ENCODE measurements at places on chromosomes 7 and 10. TPM values are rescaled to one million over a fixed set of nuclear protein-coding genes. Genes with fewer than 3 reads are reported as not detected.

The CFAP70 gene
- total RNA-seq: 0.27 TPM

The RBM20 gene
- total RNA-seq: 0.27 TPM

The CYP3A4 gene
- not detected for total RNA-seq

The CCDC7 gene
- 5.8 TPM for total RNA-seq

The NOS3 gene
- total RNA-seq: 54.8 TPM

The LIPF gene
- total RNA-seq: not detected

The MAGI2 gene
- 3.4 TPM for total RNA-seq

The ZNF107 gene
- 1.8 TPM for total RNA-seq

The GDF2 gene
- not detected for total RNA-seq

All from endothelial cell of coronary artery (primary cell).